ENCODE measurements at places on chromosomes 7 and 10. TPM values are rescaled to one million over a fixed set of nuclear protein-coding genes. Genes with fewer than 3 reads are reported as not detected.

- H3K4me3 ChIP-seq = no peak overlapping the region
- peaks cover 26% of the 10 kb centered on the region for H3K36me3 ChIP-seq
- H3K4me1 ChIP-seq = peaks cover 2% of the 10 kb centered on the region
- DNase-seq = no peak
- no peak overlapping the region for H3K27ac ChIP-seq
- no peaks in the 10 kb centered on the region for H3K27me3 ChIP-seq
Observed at GRCh38 chr10:100174699-100175677, 10.8 kb downstream of the ERLIN1 start.

- peaks cover 71% of the 10 kb centered on the region for H3K27me3 ChIP-seq
- DNase-seq = no peak
- no peak overlapping the region for H3K27ac ChIP-seq
- H3K36me3 ChIP-seq = no peaks in the 10 kb centered on the region
- no peaks in the 10 kb centered on the region for H3K4me1 ChIP-seq
Observed at GRCh38 chr10:43278216-43278615, 11.4 kb upstream of the RASGEF1A start.

DNA sequence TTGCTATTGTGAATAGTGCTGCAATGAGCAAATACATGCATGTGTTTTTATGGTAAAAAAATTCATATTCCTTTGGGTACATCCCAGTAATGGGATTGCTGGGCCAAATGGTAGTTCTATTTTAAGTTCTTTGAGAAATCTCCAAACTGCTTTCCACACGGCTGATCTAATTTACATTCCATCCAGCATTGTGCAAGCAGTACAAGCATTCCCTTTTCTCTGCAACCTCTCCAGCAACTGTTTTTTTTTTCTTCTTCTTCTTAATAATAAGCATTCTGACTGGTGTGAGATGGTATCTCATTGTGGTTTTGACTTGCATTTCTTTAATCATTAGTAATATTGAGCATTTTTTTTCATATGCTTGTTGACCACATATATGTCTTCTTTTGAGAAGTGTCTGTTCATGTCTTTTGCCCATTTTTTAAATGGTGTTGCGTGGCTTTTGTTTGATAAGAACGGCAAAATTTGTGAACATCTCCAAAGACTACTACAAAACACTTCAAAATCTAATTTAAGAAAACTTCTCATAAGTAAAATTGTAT lies 136.1 kb upstream of the MYO3A start:
- no peak for DNase-seq
- no peaks in the 10 kb centered on the region for H3K27me3 ChIP-seq
- H3K4me1 ChIP-seq = no peaks in the 10 kb centered on the region
- no peak overlapping the region for H3K4me3 ChIP-seq

The TUBAL3 gene
- total RNA-seq = not detected

GRCh38 chr7:85285527-85285926 lies 98.7 kb upstream of the SEMA3D start:
- H3K27ac ChIP-seq = no peak overlapping the region
- H3K4me3 ChIP-seq = no peak overlapping the region
- no peaks in the 10 kb centered on the region for H3K27me3 ChIP-seq
- no peak for DNase-seq
- H3K36me3 ChIP-seq = no peaks in the 10 kb centered on the region
